ENCODE measurements at places on chromosomes 1 and 21. TPM values are rescaled to one million over a fixed set of nuclear protein-coding genes. Genes with fewer than 3 reads are reported as not detected.

GRCh38 chr1:207863893-207864535 lies 46.9 kb downstream of the CD34 start:
- DNase-seq = peak; percentile 39
- peaks cover 50% of the 10 kb centered on the region for H3K4me1 ChIP-seq
- H3K27me3 ChIP-seq = no peaks in the 10 kb centered on the region
- no peaks in the 10 kb centered on the region for H3K36me3 ChIP-seq

The RIMKLA gene
- 10.5 TPM for total RNA-seq

DNA sequence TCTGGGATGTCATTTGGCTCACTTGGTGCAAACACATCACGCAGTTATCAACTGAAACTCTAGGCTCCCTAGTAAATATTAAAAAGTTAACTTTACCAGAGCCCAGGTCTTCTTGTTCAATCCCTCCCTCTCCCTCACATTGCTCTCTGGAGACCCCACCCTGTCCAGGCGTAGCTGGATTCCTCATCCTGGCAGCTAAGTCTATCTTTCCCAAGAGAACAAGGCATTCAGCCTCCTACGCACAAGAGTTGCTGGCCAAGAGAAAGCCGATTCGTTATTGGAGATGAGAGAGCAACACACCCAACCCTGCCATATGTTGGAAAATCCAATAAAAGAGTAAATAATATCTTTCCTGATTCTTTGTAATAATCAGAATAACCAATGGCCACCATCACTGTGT lies 117.9 kb downstream of the SLC30A10 start:
- peaks cover 11% of the 10 kb centered on the region for H3K27me3 ChIP-seq
- no peak overlapping the region for H3K4me3 ChIP-seq
- no peak for DNase-seq

The B4GALT2 gene
- 17.9 TPM for total RNA-seq

GRCh38 chr1:18960409-18960808 lies 3.9 kb upstream of the IFFO2 start:
- no peaks in the 10 kb centered on the region for H3K27me3 ChIP-seq
- no peaks in the 10 kb centered on the region for H3K36me3 ChIP-seq
- no peak for DNase-seq
- H3K27ac ChIP-seq = no peak overlapping the region
